ENCODE measurements at places on chromosomes 16 and 17.

DNA sequence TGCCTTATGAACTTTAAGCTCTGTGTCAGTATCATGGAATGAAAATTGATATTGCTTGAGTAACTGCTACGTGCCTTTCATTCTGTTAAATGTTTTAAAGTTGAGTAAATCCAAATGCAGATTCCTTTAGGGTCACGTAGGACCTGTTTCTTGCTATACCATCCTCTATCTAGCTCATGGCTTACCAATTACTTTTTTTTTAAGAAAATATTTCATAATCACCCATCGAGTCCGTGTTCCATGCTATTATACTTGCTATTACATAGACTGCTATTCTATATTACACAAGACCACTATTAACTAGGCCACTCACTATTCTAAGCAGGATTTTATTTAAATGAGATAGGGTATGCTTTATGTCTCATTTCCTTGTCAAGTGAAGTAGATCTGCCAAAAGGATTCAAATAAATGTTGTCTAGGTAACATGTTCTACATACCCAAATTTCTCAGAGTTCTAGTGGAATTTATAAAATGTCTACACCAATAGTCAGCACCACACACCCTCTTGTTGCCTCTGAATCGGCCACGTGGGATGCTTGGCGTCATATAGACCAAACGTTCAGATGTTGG lies 11.9 kb downstream of the ANKFN1 start:
- no peak for DNase-seq

GRCh38 chr16:85309656-85310587 lies 197.7 kb upstream of the CIBAR2 start:
- no peak for DNase-seq

DNA sequence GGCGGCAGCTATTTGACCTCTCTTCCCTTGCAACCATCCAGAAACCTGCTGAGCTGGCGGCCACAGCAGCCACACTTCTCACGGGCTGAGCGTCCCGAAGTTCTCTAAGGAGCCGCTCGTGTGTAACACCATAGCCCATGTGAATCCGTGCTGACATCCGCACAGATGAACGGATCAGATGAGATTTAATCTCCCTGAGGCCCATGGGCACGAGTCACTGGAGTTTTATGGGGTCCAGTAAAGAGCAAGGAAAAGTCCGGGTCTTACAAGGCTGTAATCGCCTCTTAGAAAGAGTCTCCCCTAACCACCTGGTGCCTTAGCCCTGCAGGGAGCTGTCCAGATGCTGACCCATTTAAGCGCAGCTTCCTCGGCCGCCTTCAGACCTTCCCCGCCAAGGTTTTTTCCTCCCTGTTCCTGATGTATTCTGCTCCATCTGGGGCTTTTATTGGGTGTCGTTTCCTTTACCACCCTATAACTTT lies 5.5 kb upstream of the CACNG5 start:
- peak; percentile 10 for DNase-seq

DNA sequence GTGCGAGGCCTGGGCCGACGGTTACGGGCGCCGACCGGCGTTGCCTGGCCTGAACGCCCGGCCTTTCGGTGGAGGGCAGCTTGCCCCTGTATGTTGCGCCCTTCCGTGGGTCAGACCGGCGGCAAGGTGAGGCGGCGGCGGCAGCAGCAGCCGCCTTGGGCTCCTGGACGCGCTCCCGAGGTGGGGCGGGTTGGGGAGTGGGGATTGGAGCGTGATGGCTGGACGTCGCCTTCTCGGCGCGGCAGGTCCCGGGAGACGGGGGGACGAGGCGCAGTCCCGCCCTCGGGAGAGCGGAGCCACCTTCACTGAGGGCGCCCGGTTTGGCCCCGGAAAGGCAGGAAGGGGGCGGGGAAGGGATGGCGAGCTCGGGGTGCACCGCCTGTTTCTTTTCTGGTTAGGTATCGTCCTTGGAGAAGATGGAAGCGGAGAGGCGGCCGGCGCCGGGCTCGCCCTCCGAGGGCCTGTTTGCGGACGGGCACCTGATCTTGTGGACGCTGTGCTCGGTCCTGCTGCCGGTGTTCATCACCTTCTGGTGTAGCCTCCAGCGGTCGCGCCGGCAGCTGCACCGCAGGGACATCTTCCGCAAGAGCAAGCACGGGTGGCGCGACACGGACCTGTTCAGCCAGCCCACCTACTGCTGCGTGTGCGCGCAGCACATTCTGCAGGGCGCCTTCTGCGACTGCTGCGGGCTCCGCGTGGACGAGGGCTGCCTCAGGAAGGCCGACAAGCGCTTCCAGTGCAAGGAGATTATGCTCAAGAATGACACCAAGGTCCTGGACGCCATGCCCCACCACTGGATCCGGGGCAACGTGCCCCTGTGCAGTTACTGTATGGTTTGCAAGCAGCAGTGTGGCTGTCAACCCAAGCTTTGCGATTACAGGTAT lies 671 bp downstream of the DGKE start:
- no peak for DNase-seq
